ENCODE measurements at places on chromosomes 16 and 17.

DNA sequence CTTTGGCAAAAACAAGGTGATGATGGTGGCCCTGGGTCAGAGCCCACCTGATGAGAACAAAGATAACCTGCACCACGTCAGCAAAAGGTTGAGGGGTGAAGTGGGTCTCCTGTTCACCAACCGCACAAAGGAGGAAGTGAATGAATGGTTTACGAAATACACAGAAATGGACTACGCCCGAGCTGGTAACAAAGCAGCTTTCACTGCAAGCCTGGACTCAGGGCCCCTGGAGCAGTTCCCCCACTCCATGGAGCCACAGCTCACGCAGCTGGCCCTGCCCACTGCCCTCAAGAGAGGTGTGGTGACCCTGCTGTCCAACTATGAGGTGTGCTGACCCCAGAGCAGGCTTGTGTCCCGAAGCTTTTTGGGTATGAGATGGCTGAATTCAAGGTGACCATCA lies 29.7 kb upstream of the DLX4 start:
- no peak for DNase-seq

GRCh38 chr17:34201225-34201624 lies 53.9 kb upstream of the CCL2 start:
- DNase-seq = no peak

DNA sequence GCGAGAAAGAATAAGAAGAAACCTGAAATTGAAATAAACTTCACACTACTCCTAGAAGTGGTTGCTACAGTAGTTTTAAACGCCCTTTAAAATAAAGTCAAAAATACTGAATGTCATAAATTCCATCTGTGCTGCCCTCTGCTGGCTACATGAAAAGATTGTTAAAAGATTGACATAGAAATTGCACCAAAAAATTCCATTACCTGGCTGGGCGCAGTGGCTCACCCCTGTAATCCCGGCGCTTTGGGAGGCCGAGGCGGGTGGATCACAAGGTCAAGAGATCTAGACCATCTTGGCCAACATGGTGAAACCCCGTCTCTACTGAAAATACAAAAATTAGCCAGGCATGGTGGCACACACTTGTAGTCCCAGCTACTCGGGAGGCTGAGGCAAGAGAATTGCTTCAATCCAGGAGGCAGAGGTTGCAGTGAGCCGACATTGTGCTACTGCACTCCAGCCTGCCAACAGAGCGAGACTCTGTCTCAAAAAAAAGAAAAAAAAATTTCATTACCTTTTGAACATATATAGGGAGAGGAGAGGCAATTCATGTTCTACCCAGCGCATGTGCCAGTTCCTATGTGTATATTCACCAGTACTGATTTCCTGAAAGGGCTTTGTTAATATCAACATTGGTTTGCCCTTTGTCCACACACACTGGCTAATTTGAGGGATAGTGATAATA lies 36.5 kb downstream of the CYTH1 start:
- DNase-seq = no peak

DNA sequence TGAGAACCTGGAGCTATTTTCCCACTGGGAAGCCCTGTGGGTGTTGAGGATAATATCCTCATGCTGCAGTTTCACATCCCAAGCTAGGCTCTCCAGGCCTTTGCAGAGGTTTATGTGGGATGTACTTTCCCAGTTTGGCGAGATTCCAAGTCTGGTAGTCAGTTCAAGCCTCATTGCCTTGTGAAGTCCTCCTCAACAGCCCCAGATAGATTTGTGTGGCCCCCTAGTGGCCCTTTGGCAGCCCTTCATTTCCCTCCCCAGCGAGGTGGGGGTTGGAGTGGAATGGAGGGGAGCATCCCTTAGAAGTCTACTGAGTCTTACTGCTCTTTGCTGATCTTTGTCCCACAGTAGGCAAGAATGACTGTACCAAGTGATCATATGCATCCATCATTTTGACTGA lies 137.9 kb downstream of the CDH11 start:
- DNase-seq = no peak

- no peak for DNase-seq
Measured at GRCh38 chr16:66524601-66525164, 25.2 kb downstream of the TK2 start.

DNA sequence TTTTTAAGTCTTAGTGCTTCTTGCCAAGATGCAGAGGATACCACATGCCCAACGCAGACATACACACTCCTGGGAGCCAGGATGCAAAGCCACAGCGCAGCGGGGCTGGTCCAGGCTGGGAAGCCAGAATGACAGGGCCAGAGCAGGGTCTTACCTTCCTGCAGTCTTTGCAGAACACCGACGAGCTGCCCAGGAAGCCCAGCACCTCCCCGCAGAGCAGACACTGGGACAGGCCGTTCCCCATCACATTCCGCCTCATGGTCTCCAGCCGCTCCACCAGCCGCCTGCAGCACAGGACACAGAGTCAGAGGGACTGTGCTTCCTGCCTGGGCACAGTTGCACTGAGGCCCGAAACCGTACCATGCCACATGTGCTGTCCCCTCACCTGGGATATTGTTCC lies 33.3 kb downstream of the RPH3AL start:
- no peak for DNase-seq

DNA sequence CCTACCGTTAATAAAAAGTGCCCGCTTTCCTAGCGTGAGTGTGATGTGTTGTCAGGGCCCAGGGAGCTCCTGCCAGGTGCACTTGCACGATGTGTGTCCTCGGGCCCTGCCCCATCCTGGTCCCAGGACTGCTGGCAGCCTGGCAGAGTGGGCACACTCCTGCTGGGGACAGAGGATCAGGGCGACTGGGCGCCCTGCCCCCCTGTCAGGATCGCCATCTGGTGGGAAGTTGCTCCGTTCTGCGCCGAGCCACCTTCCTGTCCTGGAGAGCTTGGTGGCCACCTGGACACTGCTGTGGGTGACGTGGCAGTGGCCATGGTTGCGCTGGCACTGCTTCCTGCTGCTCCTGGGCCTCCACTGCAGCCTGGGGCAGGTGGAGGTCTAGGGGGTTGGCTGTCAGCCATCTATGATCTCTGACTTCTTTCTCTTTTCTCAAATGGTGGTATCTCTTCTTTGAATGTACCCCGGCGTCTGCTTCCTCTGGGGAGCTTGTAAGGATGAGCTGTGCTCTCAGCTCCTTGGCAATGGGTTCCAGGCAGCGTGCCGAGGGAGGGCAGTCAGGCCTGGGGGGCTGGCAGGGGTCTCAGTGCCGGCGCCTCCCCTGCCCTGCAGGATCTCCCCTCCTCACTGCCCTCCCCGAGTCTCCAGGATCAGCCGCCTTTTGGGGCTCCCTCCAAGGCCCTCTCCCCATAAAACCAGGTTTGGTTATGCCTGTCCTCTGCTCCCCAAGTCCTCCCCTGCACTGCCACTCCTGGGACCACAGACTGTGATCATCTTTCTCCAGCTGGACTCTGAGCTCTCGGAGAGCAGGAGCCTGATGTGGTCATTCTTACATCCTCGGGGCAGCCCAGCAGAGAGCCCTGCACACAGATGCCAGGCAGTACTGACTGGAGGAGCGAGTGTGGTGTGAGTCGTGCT lies 76.9 kb downstream of the AMFR start:
- no peak for DNase-seq

DNA sequence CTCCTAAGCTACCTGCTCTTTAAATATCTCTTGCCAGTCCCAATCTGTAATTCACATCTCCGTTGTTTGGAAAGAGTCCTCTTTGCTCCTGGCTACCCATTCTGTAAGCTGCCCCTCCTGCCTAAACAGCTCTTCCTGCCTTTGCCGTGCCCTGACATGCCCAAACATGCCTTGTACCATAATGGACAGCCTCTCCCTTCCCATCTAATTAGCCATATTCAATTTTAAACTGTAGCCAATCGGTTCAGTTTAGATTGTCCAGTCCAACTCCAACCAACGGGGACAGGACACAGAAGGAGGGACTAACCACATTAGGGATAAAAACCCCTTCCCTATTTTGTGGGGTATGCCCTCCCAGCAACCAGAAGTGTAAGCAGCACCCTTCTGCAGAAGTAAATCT lies 30.6 kb upstream of the CLEC3A start:
- DNase-seq = no peak

GRCh38 chr17:16300554-16300953 lies 52.7 kb downstream of the CENPV start:
- DNase-seq = no peak

DNA sequence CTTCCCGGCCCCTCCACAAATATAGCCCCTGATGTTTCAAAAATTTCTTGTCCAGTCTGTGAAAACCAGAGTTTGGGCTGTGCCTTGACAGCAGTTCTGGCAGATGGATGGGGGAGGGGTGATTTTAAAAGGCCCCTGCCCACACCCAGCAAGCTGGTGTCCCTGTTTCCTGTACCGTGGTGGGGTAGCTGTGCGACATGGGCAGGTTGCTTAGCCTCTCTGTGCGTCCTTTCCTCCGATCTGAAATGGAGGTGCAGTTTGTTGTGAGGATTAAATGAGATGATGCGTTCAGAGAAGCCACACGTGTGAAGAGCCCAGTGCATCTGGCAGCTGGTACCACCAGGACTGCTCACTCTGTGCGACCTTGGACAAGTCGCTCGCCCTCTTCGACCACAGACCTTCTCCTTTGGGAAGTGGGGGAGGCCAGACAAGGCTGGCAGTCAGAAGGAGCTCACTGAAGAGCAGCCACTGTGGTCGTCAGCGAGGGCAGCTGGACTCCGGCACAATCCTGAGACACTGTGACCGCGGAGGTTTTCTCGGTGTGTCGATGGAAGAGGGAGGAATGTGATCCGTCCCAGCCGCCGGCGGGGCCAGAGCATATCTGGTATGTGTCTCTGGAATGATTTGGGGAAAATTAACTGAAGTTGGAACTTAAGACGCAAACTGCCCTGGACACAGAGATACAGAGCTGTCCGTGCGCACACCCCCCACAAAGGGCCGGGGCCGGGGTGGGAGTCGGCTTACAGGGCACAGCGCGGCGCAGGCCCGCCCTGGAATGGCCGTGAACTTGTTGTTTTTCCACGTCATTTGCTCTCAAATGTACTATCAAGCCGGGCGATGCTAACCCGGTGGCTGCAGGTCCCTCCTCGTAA lies 721 bp upstream of the WFIKKN2 start:
- peak; percentile 42 for DNase-seq

- DNase-seq = no peak
Measured at GRCh38 chr17:49290690-49291359, 60.2 kb upstream of the PHOSPHO1 start.

DNA sequence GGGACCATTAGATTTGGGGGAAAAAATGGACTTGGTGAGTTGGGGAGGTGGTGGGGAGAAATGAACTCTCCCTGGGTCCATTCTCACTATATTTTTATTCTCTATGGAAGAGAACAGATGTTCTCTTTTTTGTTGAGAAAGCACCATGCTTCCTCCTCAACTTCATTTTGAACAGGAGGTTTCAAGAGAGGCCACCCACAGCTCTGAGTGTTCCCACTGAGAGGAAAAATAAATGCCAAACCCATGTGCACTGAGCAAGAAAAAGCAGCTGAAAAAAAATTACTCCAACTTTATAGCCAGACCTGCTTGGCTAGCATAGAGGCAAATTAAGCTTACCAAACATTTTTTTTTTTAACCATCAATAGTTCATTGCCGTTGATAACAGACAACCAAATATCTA lies 883.6 kb downstream of the KCNJ2 start:
- no peak for DNase-seq

GRCh38 chr17:77085926-77086432 lies 54.8 kb upstream of the SEC14L1 start:
- no peak for DNase-seq

- DNase-seq = no peak
Measured at GRCh38 chr17:50168319-50168718, 2.5 kb downstream of the SGCA start.

DNA sequence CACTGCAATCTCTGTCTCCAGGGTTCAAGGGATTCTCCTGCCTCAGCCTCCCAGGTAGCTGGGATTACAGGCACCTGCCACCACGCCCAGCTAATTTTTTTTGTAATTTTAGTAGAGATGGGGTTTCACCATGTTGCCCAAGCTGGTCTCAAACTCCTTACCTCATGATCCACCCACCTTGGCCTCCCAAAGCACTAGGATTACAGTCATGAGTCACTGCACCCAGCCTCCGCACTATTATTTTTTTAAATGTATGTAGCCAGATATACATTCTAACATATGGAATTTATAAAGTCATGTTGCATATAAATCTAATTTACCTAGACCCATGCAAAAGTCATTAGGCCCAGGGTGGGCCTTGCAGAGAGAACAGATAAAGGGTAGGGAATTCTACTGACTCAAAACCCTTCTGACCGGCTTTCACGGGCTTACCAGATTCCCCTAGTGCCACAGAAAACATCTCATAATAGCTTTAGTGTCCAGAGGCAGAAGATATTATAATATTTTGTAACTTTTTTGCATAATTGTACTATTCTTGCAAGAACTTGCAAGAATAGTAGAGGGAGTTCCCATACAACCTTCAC lies 20.5 kb upstream of the HELZ start:
- no peak for DNase-seq

DNA sequence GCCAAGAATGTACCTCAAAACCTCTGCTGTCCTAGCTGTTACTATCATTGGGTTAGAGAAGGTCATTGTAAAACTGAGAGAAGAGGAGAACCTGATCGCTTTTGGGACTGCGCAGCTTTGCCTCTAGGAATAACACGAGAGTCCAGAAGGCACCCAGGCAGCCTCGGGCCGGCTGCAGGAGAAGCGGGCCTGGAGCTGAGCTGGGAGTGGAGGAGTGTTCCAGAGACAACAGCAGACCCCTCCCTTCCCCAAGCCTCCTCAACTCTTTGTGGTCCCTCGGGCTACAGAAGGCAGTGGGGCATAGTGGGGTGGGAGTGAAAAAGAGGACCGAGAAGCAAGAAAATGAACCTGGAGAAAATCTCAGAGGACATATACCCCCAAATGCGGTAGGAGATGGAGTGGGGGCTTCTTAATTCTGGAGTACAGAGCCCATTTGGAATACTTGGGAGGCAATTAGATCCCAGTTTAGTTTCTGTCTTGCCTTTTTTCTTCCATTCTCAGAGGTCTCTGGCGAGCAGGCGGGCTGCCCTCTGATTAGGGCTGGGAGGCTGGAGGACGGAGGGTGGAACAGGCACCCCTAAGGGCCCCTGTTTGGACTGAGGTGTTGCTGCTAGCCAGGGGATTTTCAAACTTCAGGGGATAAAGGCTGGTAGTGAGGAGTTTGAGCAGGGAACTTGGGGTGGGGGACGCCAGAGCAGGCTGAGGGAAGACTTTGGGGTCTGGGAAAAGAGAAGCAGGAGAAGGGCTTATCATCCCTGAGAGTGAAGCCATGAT lies 13.3 kb upstream of the HOXB2 start:
- no peak for DNase-seq

DNA sequence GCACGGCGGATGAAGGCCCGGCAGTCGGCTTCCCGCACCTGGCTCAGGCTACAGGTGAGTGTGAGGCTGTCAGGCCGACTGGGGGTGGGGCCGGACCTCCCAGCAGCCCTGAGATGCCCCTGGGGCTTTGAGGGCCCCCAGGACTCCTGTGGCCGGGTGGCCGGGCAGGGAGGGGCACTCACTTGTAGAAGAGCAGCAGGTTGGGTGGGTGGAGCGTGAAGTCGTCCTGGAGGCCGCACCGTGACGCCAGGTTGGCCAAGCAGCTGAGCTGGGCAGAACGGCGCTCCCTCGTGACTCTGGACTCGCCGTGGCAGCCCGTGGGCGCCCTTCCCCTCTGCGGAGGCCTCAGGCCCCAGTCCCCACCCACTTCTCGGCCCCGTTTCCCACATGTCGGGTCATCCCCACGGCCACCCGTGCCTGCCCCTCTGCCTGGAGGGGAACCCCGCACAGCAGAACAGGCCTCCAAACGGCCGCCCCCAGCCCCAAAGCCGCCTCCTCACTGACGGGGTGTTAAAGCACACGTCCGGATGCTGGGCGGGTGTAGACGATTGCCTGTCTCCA lies 12.9 kb downstream of the RPUSD1 start:
- no peak for DNase-seq
